ENCODE measurements at places on chromosomes 7 and 10. TPM values are rescaled to one million over a fixed set of nuclear protein-coding genes. Genes with fewer than 3 reads are reported as not detected.
A peak's percentile ranks its signal among the peaks of the same experiment; 100 is the strongest.

The FBXO24 gene
- 0.52 TPM for total RNA-seq

The HOXA9 gene
- not detected for total RNA-seq

The CCDC146 gene
- total RNA-seq = 1.8 TPM

The PSTK gene
- total RNA-seq = 3.7 TPM

The GTPBP10 gene
- 18.9 TPM for total RNA-seq

The ZNF282 gene
- 26.9 TPM for total RNA-seq

The NPFFR1 gene
- not detected for total RNA-seq

The COL28A1 gene
- 0.11 TPM for total RNA-seq

DNA sequence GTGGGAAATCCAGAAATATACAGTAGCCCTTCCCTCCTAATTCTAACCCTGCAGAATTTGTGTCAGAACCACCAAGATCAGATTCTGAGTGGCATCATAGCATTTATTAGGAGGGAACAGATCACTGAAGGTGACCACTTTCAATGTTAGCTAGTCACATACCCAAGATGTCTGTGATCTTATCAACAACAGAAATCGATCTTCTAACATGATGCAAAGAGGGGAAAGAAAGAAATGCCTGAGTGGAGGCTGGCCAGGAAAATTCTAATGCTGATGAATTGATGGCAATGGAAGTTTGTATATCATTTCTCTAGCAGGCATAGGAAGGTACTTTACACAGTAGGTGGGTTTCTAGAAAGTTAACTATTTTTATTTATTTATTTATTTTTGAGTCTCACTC lies 10.6 kb upstream of the SYPL1 start:
- H3K4me1 ChIP-seq = peaks cover 7% of the 10 kb centered on the region
- DNase-seq = no peak
- no peak overlapping the region for H3K4me3 ChIP-seq
- H3K27me3 ChIP-seq = no peaks in the 10 kb centered on the region
- no peaks in the 10 kb centered on the region for H3K36me3 ChIP-seq

DNA sequence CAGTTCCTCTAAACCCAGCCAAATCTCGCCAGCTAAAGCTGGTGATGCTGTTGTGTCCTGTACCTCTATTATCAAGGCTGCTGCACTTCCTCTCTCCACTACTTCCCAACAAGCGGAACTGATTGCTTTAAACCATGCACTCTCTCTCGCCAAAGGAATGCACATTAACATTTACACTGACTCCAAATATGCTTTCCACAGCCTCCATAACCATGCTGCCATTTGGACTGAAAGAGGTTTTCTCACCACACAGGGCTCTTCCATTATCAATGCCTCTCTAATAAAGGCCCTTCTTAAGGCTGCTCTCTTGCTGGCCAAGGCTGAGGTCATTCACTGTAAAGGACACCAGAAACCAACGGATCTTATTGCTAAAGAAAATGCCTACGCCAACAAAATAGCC lies 11.4 kb upstream of the LRRC61 start:
- H3K4me3 ChIP-seq = no peak overlapping the region
- peak; percentile 86 for DNase-seq
- no peak overlapping the region for H3K27ac ChIP-seq
- peaks cover 2% of the 10 kb centered on the region for H3K4me1 ChIP-seq

DNA sequence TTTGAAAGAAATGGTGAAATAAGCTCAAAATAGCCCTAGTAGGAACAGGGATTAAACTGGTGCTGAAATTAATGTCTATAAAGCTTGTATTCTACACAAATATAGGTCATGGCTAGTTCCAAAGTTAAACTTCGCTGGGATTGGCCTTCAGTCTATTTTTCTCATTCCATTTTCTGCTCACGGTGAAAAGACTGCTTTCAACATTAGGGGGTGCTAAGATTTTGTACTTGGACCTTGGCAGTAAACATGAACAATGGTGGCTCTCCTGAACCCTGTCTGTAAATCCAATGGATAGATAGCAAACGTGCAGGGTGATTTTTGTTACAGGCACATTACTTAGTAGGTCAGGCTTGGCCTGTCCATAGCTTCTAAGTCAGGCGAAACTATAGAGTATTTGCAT lies 36.0 kb upstream of the RSU1 start:
- no peak overlapping the region for H3K4me3 ChIP-seq
- H3K36me3 ChIP-seq = no peaks in the 10 kb centered on the region
- H3K27ac ChIP-seq = no peak overlapping the region
- peak; percentile 32 for DNase-seq

- no peak for DNase-seq
- H3K36me3 ChIP-seq = no peaks in the 10 kb centered on the region
- H3K27me3 ChIP-seq = no peaks in the 10 kb centered on the region
- H3K4me3 ChIP-seq = no peak overlapping the region
Observed at GRCh38 chr10:23965880-23966279, 243.1 kb upstream of the KIAA1217 start.

DNA sequence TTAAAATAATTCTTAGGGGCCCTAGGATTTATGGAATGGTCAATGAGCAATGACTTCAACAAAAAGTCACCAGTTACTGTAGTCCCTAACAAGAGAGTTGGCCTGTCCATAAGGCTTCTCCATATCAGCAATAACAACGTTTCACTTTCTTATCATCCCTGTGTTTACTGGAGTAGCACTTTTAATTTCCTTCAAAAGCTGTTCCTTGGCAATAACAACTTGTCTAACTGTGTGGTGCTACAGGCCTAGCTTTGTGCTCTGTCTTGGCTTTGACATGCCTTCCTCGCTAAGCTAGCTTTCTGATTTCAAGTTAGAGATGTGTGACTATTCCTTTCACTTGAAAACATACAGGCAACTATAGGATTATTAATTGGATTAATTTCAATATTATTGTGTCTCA lies 81.1 kb downstream of the JMJD1C start:
- no peaks in the 10 kb centered on the region for H3K4me1 ChIP-seq
- no peak overlapping the region for H3K4me3 ChIP-seq
- no peaks in the 10 kb centered on the region for H3K27me3 ChIP-seq

DNA sequence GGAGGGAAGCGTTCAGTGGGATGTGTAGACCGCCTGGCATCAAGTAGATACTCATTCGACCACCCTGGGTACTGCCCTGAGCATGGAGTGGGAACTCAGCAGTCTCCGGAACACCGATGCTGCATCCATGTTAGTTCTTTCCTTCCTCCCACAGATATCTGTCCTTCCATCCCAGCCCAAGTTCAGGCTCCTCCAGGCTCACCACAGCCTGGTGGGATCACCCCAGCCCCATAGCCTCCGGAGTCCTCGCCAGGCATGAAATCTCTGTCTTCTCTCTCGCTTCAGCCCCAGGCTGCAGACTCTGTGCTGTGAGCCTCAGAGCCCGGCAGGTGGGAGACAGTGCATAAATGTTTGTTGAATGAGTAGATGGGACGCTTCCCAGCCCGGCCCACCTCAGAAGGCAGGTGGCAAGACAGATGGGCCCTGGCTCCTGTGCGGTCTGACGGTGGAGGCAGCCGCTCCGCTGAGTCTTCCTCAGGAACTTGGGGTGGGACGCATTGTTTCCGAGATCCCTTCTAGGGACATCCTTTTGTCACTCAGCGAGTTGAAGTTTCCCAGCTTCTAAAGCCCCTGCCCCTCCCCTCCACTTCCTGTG lies 42.9 kb downstream of the ELFN1 start:
- H3K36me3 ChIP-seq = no peaks in the 10 kb centered on the region
- H3K4me3 ChIP-seq = no peak overlapping the region
- DNase-seq = no peak
- no peak overlapping the region for H3K27ac ChIP-seq
- H3K27me3 ChIP-seq = no peaks in the 10 kb centered on the region

DNA sequence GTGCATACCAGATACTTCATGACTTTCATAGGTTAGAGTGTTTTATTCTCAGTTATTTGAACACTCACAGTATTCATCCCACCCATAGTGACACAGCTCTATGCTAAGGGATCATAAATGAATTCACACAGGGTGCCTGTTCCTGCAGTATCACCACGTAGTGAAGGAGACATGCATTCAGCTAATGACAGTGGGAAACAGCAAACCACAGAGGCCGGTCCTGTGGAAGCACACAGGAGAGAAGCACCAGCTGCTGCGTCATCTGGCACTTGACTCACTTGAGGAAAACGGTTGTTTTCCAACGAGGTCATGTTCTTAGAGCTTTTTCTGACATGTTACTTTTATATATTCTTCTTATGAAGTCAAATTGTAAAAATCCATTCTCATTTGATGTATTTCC lies 73.0 kb downstream of the UBE3C start:
- no peaks in the 10 kb centered on the region for H3K4me1 ChIP-seq
- no peak overlapping the region for H3K4me3 ChIP-seq
- peaks cover 21% of the 10 kb centered on the region for H3K36me3 ChIP-seq
- no peaks in the 10 kb centered on the region for H3K27me3 ChIP-seq
- DNase-seq = peak; percentile 94
- H3K27ac ChIP-seq = peak overlapping the region; percentile 48

DNA sequence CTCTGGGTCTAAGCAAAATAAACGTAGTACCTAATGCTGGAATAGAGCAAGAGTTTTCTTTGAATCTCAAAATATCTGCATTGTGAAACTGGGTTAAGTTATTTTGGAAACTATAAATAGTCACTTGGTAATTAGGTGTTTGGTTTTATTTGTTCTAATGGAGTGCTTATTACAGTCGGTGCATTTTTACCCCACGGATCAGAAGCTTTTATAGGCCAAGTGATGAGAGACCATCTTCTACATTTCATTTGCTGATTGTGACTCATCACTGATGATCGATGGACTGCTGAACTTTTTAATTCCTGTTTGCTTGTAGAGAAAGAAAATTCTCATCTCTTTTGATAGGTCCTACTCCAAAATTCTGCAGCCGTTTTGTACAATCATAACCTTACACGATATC lies 28.2 kb downstream of the MGMT start:
- H3K4me1 ChIP-seq = no peaks in the 10 kb centered on the region
- H3K4me3 ChIP-seq = no peak overlapping the region
- no peaks in the 10 kb centered on the region for H3K27me3 ChIP-seq
- no peak for DNase-seq
- no peak overlapping the region for H3K27ac ChIP-seq
- no peaks in the 10 kb centered on the region for H3K36me3 ChIP-seq

- no peaks in the 10 kb centered on the region for H3K27me3 ChIP-seq
- peaks cover 12% of the 10 kb centered on the region for H3K4me1 ChIP-seq
- H3K4me3 ChIP-seq = no peak overlapping the region
- DNase-seq = peak; percentile 27
- peaks cover 8% of the 10 kb centered on the region for H3K36me3 ChIP-seq
Observed at GRCh38 chr7:102390697-102391484, 5.3 kb upstream of the PRKRIP1 start.

DNA sequence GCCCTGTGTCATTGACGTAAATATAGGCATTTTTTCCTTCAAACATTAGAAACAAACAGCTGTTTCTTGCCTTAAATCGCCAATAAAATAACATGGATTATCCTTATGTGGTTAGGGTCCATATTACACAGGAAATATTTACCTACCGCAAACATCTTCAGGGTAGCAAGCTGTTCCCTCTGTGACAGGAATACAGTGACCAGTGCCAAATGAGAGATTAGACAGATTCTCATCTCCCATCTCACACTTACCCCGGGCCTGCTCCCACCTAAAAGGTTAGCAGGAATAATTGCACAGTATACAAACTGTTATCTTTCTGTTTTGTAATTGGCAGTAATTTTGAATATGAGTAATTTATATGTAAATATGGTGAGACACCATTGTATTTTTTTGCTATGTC lies 16.5 kb downstream of the MKI67 start:
- H3K27ac ChIP-seq = no peak overlapping the region
- DNase-seq = no peak
- no peaks in the 10 kb centered on the region for H3K4me1 ChIP-seq
- H3K27me3 ChIP-seq = no peaks in the 10 kb centered on the region
- peaks cover 74% of the 10 kb centered on the region for H3K36me3 ChIP-seq
- no peak overlapping the region for H3K4me3 ChIP-seq

DNA sequence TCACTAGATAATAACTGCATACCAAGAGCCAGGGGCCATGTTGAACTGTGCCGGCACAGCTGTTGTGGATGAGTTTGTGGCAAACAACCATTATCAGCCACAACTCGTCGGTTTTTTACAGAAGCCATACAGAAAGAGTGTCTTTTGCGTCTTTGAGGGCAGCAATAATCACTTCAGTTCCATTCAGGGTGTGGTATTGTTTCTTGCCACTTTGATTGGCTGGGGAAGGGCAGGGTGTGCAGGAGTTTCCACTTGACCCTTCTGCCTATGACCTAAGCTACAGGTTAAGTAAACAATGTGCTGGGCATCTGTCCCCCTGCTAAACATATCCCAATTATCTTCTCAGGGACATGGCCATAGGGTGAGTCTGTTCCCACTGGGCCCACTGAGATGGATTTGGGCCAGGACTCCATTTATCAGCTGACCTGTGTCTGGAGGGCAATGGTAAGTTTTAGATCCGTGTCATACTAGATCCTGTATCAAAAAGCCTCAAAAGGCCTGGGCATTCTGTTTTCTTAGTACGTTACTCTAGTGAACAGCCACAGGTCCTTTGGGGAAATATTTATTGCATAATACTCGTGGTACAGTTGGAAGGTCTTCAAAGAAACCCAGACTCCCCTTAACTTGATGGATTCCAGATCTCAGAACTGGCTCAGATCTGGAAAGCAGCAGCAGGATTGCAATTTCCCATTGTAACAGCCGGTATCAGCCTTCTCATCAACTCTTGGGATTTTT lies 15.9 kb downstream of the ZNF3 start:
- peaks cover 30% of the 10 kb centered on the region for H3K36me3 ChIP-seq
- H3K27me3 ChIP-seq = no peaks in the 10 kb centered on the region
- no peaks in the 10 kb centered on the region for H3K4me1 ChIP-seq
- no peak overlapping the region for H3K27ac ChIP-seq
- peak; percentile 64 for DNase-seq

GRCh38 chr7:28575241-28575643 lies 162.9 kb downstream of the CREB5 start:
- no peaks in the 10 kb centered on the region for H3K36me3 ChIP-seq
- H3K4me1 ChIP-seq = peaks cover 31% of the 10 kb centered on the region
- no peaks in the 10 kb centered on the region for H3K27me3 ChIP-seq
- peak; percentile 54 for DNase-seq
- H3K4me3 ChIP-seq = no peak overlapping the region

GRCh38 chr10:125953778-125954385 lies 57.5 kb downstream of the FANK1 start:
- no peaks in the 10 kb centered on the region for H3K36me3 ChIP-seq
- DNase-seq = peak; percentile 23
- H3K27me3 ChIP-seq = no peaks in the 10 kb centered on the region
- no peak overlapping the region for H3K4me3 ChIP-seq

DNA sequence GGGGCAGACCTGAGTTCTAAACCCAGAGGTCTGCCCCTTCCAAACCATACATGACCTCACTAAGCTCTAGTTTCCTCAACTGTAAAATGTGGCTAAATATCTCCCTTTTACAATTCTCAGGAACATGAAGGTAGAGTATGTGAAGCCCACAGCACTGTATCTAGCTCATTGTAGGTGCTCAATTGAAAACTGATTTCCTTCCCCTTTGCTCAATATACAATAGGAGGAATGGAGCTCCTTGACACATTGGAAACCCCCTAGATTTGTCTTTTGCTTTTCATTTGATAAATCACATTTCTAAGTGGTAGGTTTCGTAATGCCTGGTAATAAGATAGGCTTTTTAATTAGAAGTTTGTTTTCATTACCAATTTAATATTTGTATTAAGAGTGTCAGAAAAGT lies 153.3 kb downstream of the ARID5B start:
- H3K36me3 ChIP-seq = peaks cover 85% of the 10 kb centered on the region
- H3K4me3 ChIP-seq = no peak overlapping the region
- H3K27me3 ChIP-seq = no peaks in the 10 kb centered on the region
- no peak for DNase-seq
- H3K4me1 ChIP-seq = peaks cover 34% of the 10 kb centered on the region

- H3K4me3 ChIP-seq = no peak overlapping the region
- DNase-seq = no peak
- H3K27me3 ChIP-seq = no peaks in the 10 kb centered on the region
- H3K4me1 ChIP-seq = peaks cover 3% of the 10 kb centered on the region
- H3K27ac ChIP-seq = no peak overlapping the region
Observed at GRCh38 chr7:7810380-7810779, 92.0 kb upstream of the RPA3 start.
